ENCODE measurements at places on chromosomes 7 and 10.

- no peak for DNase-seq
These were observed 308.4 kb downstream of the RPS24 start for GRCh38 chr10:78341953-78342614.

- DNase-seq = no peak
These were observed 73.6 kb downstream of the RELN start for GRCh38 chr7:103915680-103916357.

DNA sequence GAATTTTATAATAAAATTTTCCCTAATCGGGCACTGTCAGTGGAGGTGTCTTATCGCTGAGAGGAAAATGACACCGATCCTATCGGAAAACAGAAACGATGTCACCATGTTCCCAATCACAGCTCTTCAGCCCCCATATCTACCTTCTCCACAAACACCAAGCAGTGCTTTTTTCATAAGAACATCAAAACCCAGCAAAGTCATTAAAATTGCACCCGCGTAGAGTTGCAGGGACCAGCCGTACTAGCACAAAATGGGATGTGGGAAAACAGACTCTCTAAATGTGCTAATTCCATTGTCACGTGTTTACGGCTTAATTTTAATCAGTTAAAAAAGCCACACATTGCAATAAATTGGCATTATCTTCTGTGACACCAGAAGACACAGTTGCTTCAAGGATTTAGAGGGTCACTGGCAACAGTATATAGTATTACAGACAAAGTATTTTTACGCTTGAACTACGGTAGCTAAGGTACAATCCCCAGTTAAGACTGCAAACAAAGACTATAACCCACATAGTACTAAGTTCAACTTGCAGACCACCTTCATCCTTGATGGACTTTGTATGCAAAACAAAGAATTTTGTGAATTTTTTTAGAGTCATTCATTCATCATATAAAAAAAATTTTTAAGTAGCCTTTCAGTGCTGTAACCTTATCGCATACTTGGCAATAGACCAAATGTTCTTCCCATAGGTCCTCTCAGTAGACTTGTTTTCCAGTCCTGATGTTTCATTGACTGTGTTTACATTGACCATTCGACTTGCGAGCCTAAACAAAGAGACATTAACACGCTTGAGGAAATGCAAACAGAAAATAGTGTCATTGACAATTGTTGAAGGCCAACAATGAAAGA, 116.0 kb downstream of the VTI1A start:
- DNase-seq = no peak

- no peak for DNase-seq
These were observed 54.1 kb downstream of the ZNF467 start for GRCh38 chr7:149719050-149719899.

GRCh38 chr7:26584326-26584725, 280.1 kb downstream of the SKAP2 start:
- DNase-seq = no peak

Data from GM13977 (cell line).